ENCODE measurements at places on chromosomes 11 and 22.
A peak's percentile ranks its signal among the peaks of the same experiment; 100 is the strongest.

DNA sequence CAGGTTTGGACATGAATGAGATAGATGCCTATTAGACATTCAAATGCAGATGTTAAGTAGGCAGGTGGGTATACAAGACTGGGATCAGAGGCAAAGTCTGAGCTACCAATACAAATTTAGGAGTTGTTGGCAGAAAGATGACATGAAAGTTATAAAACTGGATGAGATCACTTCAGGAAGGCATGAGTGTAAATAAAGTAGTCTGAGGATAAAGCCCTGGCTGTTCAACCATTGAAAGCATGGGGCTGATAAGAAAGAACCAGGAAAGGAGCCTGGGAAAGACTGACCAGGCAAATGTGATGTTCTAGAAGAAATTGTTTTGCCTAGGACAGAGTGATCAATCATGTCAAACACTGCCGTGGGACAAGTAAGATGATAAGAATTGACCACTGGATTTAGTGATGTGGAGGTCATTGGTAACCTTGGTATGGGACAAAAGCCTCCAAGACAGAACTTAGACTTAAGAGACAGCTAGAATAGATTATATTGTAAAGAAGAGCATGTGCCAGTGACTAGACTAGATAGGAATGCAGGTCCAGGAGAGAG lies 98.5 kb downstream of the EHF start:
- no peak for DNase-seq

DNA sequence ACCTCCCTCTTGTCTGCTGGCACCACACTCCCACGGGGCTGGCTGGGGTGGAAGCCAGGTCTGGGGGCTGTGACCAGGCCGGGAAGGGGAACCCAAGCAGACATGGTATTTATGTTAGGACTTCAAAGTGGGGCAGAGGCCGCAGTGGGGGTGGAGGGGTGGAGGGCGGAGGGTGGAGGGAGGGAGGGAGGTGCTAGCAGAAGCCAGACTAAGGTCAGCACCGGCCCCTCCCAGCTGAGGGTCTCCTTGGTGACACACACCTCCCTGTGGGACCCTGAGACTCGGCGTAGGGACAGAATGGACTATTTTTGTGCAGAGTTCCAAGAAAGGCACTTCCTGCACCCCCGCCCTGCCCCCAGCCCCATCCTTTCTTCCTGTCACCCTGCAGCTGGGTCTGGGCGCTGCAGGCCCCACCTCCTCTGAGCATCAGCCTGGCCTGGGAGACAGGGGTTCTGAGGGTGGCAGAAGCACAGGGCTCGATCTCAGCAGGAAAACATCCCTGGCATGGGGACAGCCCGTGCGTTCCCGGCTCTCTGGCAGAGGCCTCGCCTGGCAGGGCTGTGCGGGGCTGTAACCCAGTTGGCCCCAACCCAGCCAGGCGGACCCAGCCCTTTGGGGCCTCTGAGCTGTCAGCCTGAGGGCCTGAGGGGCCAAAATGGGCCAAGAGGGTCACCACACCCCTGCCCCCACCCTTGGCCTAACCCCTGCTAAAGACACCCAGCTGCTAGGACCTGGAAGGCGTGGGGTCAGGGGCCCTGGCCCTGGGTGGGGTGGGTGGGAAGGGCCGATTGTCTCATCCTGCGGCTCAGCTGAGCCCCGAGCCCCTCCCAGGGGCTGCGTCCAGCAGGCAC lies 9.6 kb upstream of the CD248 start:
- DNase-seq = no peak

DNA sequence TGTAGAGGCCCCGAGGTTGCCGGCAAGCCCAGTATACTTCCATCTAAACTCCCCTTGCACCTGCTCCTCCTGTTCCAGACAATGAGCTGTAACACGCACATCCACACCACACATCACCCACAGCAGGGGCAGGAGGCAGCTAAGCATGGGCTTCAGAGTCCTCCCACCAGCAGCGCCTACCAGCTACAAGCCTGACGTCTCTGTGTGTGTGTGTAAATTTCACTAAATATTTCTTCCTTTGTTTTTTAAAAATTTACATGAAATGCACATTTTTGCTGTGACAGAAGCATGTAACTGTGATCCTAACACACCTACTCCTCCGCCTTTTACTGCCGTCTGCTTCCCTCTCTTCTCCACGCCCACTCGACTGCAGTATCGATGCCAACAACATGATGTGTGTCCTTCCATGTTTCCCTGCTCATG lies 29.4 kb upstream of the PACSIN2 start:
- no peak for DNase-seq

DNA sequence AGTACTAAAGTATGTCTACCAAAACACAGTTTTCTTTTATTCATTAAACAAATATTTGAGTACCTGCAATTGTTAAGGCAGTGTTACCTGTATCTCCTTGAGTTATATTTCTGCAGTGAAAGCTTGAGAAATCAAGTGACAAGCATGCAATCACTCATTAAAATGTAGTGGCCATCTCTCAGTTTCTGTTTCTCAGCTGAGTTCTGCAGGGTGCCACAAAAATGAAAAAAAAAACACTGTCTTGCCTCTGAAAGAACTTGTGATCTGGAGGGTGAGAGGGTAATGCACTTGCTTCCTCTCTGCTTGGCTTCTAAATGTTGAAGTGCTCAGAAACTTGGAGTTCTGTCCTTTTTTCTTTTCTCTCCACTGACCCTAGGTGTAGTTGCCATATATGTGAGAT lies 6.8 kb downstream of the QSER1 start:
- DNase-seq = no peak

- DNase-seq = no peak
Observed at GRCh38 chr11:45400591-45400990, 114.5 kb upstream of the SYT13 start.

DNA sequence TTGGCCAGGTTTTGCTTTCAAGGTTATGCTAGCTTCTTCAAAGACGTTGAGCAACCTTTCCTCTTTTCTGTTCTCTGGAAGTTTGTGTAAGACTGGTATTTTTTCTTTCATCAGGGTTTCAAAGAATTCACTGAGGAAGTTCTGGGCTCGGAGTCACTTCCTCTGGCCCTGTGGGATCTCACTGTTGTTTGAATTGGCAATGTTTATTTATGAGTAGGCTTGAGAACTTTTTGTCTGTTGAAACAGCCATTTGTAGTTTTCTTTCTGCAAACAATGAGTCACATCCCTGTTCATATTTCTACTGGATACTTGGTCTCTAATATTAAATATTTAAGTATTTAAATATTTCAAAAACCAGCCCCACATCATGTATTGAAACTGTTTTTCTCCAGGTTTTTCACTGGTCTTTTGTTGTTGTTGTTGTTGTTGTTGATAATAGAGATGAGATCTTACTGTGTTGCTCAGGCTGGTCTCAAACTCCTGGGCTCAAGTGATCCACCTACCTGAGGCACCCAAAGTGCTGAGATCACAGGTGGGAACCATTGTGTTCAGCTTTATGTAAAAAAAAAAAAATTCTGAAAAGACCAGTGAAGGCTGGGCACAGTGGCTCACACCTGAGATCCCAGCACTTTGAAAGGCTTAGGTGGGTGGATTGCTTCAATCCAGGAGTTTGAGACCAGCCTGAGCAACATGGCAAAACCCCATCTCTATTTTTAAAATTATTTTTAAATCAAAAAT lies 26.9 kb downstream of the SUSD2 start:
- no peak for DNase-seq

DNA sequence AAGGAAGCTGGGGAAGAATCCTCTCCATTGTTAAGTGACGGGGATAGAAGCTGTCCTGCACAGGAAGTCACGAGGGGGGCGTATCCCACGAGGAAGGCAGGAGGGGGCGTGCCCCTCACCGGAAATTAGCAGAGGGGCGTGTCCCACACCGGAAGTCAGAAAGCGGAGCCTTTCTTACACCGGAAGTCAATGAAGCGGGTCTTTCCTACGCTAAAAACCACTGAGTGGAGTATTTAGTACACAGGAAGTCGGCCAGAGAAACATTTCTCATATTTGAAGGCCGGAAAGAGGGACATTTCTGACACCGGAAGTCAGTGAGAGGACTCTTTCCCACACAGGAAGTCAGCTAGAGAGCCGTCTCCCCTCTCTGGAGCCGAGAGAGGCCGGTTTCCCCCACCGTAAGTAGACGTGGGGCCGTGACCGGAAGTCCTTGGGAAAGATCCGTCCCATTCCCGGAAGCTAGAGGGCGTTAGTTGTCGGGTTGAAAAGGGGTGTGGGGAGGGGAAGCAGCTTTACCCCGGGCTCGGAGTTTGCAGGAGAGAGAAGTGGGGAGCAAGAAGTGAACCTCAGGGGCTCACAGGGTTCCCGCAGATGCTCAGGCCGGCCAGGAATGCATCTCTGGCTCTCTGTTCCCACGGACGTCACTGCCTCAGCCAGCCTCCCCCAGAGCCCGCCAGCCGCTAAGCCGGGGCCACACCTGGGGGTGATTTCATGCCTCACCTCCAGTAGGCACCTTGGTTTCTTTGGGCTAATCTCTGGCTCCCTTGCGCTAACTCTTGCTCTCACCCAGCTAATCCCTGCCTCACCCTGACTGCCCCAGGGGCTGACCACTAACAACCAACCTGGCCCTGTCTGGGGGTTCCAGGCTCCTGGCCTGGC lies 15.4 kb downstream of the MIAT start:
- DNase-seq = peak; percentile 78

DNA sequence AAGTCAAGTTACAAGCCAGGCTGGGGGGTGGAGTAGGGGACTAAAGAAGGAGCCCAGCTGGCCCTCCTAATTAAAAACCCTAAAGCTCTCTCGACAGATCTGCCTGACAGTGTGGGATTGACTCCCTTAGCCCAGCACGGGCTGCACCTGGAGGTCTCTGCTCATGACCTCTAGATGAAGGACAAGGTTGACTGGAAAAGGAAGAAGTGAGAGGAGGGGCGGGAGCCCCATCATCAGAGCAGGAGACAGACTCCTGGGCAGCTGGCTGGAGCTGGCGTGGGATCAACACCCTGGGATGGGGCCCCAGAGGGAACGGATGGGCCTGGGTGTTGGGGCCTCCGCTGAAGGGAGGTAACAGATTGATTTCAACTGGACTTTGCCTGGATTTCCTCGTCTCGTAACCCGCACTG lies 46.1 kb downstream of the RPUSD4 start:
- no peak for DNase-seq

DNA sequence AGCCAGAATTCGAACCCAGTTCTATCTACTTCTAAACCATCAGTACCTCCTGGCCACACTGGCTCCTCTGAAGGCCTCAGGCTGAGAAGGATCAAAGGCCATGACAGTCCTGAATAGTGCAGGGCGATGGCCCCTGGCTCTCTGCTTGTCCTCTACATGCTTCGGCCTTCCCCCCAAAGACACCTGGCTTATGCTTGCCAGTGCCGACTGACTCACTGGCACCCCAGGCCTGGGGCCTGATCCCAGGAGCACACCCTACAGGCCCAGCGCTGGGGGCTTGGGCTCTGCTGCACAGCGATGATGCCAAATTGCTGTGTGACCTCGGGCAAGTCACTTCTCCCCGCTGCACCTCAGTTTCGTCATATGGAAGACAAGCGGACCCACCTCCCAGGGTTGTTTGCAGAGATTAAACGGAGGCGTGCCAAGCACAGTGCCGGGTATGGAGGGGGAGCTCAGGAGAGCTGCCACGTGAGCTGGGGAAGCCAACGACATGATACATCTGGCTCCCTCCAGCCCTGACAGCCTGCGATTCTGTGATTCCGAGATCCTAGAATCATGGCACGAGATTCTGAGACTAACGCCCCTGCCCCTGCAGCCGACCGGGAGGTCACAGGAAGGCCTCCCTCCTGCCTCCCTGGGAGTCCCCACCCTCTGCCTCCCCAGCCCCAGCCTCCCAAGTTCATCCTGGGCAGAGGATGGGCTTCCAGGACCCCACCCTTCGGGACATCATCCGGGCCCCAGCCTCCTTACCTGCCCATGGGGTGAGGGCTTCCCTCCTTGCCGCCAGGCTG lies 1.0 kb downstream of the SSTR3 start:
- DNase-seq = no peak

DNA sequence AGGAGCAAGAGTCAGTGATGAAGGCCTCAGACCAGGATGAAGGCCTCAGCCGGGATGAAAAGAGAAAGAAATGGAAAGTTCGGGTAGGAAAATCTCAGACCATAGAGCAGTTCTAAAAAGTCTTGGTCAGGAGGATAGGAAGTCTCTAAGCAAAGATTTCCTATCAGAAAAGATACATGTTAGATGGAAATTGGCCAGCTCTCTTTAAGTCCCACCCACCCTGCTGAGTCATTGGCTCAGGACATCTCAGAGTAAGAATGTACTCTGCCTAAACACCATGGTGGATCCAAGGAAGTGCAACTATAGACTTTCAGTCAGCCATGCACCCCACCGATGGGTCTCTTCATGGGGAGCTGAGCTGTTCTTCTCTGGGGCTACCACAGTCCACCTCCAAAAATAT lies 4.4 kb downstream of the OR8B3 start:
- DNase-seq = no peak

- DNase-seq = no peak
Observed at GRCh38 chr11:64489831-64490441, 101.1 kb upstream of the SLC22A12 start.

GRCh38 chr11:77083566-77084245 lies 16.9 kb downstream of the CAPN5 start:
- DNase-seq = no peak

DNA sequence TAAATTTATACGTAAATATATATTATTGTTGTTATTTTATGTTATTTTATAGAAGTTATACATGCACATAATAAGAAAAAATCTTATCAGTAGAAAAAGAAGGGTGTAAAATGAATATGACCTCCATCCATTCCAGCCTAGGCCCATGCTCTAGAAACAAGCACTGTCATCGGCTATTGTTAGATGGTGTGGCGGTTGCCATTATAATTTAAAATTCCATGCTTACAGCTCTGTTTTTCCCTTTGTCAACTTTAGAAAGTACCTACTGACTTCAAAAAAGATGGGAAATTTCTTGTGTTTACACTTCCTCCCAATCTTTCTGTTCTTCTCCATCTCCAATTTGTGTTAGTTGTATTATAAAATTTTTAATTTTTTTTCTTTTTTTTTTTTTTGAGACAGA lies 61.9 kb upstream of the RDX start:
- DNase-seq = no peak

GRCh38 chr11:79942646-79943045 lies 501.8 kb upstream of the TENM4 start:
- no peak for DNase-seq

DNA sequence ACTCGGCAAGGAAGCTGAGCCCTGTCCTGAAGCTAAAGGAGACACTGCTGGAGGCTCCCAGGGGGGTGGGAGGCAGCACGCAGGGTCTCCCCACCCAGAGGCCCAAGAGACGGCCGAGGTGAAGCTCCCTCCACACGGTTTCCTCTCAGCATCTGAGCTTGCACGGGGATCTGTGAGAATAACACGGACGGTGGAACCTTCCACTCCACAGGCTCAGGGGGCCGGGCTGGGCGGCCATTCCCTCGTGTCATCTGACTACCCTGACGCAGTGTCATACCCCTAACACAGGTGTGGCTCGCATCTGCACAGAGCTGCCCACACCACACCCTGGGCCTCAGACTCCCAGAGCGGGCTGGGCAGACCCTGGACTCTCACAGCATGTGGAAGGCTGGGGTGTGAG lies 409.7 kb downstream of the SHANK2 start:
- DNase-seq = no peak

DNA sequence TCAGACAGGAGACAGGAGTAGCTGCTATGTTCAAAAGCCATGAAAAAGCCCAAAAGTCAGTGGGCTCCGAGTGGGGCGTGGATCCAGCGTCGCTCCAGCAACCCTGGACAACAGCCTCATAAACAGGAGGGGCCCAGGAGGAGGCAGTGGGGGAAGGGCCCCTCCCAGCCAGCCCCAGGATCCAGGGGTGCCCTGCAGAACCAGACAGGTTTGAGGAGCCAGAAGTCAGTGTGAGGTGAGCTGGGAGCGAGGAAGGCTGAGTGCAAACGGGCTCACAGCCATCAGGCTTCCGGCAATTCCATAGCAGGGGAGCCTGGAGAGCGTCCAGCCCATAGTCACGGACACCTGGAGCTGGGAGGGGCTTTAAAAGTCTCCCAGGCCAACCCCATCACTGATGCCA lies 217.7 kb downstream of the MN1 start:
- DNase-seq = no peak

Data from stimulated activated CD4-positive, alpha-beta T cell treated with anti-CD3 and anti-CD28 coated beads, Interleukin-1b, Interleukin-23, amount 100 ng/mL, for 1 hour (primary cell).